ENCODE measurements at places on chromosomes 13 and 19.
A peak's percentile ranks its signal among the peaks of the same experiment; 100 is the strongest.

- no peak for DNase-seq
Measured at GRCh38 chr13:59368693-59369092, 795.0 kb downstream of the DIAPH3 start.

GRCh38 chr19:39293394-39293793 is 2.8 kb upstream of the IFNL1 start:
- DNase-seq: no peak

DNA sequence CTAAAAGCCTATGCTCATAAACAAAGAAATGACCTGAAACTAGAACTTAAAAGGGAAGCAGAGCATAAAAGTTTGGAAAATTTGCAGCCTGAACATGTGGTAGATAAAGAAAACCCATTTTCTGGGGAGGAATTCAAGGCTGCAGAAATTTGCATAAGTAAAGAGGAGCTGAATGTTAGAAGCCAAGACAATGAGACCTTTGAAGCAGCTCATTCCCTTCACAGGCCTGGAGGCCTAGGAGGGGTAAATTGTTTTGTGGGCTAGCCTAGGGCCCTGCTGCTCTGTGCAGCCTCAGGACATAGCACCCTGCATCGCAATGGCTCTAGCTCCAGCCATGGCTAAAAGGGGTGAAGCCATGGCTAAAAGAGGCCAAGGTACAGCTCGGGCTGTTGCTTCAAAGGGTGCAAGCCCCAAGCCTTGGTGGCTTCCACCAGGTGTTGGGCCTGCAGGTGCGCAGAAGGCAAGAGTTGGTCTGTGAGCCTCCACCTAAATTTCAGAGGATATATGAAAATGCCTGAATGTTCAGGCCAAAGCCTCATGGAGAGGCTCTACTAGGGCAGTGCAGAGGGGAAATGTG is 38.3 kb downstream of the ZIC2 start:
- DNase-seq: no peak

GRCh38 chr13:60757501-60758215 is 360.6 kb downstream of the TDRD3 start:
- DNase-seq: no peak

DNA sequence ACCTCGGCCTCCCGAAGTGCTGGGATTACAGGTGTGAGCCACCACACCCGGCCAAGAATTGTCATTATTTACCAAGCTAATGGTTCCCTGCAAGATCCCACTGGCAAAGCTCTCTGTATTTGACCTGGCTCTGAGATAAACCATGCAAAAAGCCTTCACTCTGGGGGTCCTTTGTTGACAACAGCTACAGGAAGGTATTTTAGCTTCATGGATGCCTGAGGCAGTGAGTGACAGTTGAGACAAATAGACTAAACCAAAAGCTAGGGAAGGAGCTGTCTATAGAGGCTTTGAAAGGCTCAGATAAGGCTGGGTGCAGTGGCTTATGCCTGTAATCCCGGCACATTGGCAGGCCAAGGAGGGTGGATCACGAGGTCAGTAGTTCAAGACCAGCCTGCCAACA is 45.5 kb downstream of the NOTCH3 start:
- DNase-seq: no peak

DNA sequence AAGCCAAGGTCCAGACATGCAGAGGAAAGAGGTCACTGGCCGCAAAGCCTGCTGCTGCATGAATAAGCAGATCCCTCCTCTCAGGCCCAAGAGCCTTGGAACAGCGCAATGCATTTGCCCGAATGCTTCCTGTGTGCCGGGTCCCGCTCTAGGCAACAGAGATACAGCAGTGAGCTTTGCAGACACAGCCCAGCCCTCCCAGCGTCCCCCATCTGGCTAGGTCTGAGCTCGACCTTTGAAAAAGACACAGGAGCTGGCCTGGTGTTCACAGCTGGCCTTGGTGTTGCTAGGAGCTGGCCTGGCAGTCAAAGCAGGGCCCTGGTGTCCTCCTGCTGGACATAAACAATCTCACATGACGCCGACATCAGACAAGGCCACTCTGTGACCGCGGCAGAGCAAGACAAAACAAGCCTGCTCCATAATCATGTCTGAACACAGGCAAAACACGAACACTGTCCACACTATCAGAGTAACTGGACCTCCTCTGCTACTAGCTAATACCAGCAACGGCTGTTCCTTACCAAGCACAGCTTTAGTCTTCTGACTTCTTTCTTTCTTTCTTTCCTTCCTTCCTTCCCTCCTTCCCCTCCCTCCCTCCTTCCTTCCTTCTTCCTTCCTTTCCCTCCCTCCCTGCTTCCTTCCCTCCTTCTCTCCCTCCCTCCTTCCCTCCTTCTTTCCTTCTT is 5.7 kb upstream of the PEX11G start:
- no peak for DNase-seq

GRCh38 chr13:25018729-25019115 is 77.2 kb upstream of the PABPC3 start:
- no peak for DNase-seq

DNA sequence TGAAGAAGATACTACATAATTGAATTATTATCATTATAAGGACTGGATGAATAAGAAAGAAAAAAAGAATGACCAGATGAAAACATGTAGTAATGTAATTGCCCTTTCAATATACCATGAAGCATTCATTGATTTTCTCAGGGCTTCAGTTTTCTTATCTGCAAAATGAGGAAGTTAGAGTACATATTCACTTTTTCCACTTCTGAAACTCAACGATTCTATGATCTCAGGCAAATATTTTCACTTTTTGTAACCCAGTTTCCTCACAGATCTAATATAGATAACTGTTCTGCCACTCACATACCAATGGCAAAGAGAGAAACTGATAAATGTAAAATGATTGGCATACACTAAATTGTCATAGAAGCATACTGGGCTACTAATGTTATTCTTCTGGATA is 856.6 kb upstream of the KLHL1 start:
- DNase-seq: no peak

- no peak for DNase-seq
Measured at GRCh38 chr19:27676877-27677276, 1536.1 kb downstream of the UQCRFS1 start.

DNA sequence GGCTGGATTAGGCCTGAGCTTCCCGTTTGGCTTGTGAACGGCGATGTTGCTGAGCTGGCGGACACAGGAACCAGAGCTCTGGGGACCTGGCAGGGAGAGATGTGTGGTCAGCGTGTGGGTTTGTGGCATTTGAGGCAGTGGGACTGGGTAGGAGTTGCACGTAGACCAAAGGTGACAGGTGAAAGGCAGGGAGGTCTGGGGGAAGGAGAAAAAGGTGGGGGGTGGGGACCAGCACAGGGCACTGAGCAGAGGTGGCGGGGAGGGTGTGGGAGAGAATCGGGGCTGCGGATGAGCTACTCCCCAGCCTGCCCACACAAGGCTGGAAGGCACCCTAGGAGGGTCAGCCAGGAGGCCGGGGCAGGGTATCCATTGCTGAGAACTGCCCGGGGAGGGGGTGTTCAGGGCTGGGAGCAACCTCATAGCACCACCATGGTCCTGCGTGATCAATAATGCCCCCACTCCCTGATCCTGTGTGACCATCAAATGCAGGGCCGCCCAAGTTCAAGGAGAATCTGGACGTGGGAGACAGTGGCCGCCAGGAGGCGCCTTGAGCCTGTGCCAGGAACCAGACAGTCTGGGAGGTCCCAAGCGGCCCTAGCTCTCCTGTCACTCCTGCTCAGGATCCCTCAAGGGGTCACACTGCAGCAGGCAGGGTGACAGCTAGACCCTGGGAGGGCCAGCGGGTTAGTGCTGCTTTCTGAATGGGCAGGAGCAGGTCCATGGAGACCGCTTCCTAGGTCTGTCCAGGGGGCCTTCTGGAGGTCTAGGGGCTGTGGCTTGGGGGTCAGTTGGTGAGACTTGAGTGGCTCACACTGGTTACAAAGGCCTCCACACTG is 12.8 kb upstream of the SELENOW start:
- no peak for DNase-seq

DNA sequence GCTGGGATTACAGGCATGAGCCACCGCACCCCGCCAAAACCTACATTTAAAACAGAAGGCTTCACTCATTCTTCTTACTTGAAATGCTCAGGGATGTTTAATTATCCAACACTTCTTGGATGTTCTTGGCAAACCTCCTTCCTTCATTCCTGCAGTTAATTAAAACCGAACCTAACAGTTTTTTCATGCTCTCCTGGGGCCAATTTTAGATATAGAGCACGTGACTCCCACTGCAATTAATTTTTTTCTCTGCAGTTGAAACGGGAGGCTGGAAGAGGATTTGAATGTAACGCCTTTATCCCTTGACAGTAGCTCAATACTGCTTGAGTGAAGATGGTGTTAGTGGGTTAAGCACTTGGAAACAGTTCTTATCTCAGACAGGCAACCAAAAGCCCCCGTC is 4.6 kb upstream of the ACTL9 start:
- no peak for DNase-seq

GRCh38 chr13:93318534-93319254 is 92.1 kb downstream of the GPC6 start:
- DNase-seq: no peak

DNA sequence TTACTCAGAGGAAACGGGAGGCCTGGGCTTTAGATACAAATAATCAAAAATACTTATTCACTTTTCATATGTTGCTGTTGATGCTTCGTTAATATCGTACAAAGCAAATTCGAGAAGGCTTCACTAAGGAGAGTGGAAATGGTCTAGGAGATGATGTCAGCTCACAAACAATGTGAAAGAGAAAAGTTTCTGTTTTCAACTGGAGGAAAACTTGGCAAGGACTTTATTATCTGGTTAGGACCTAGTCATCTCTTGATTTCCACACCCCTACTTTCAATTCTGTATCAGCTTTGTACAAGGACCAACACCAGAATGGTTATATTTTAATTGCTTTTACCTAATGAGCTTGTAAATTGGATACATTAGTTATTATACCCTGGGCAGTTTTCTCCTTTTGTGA is 88.0 kb downstream of the SLC10A2 start:
- peak; percentile 2 for DNase-seq

- DNase-seq: peak; percentile 35
Measured at GRCh38 chr19:7870571-7871436, 3.4 kb downstream of the PRR36 start.

GRCh38 chr19:47032171-47032811 is 12.7 kb downstream of the NPAS1 start:
- DNase-seq: no peak
